ENCODE measurements at places on chromosomes 3 and 15.

DNA sequence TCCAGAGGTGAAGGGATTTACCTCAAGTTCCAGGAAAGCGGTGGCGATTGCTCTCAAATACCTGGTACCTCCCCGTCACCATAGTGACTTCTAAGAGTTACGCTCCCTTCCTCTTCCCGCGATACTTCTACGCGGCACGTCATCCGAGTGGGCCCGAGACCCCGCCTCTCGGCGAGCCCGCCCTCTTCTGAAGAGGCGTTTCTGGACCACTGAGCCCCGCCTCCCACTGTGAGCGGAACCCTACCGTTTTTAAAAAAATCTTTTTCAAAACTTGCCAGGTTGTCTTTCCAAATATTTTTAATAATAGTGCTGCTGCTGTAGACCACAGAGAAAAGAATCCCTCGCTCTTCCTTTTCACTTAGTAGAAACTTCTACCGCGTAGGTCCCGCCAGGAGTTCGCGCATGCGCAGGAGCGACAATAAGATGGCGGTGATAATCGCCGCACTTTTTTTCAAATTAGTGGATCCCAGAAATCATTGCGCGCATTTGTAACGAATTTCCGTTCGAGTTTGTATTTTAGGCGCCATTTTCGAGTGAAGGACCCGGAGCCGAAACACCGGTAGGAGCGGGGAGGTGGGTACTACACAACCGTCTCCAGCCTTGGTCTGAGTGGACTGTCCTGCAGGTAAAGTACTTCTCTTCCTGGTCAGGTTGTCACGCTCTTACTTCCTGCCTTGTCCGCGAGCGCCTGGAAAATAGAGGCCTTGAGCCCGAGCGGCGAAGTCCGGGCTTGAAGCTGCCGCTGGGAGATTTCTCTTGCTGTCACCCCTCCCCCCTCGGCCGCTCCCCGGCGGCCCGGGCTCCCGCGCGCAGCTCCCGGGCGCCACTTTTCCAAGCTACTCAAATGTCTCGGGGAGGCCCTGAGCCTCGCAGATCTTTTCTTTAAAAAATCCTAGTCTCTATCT, at the start of the genes IFT80 and SMC4:
Gene IFT80, minus strand, starts transcription at position 101 of the 905 bp plus-strand sequence. CDS start 14,625 bp downstream, outside the sequence.
Gene SMC4, plus strand, starts transcription at position 526 of the 905 bp plus-strand sequence. CDS start 1,177 bp downstream, outside the sequence.
- DNase-seq = peak; percentile 94

DNA sequence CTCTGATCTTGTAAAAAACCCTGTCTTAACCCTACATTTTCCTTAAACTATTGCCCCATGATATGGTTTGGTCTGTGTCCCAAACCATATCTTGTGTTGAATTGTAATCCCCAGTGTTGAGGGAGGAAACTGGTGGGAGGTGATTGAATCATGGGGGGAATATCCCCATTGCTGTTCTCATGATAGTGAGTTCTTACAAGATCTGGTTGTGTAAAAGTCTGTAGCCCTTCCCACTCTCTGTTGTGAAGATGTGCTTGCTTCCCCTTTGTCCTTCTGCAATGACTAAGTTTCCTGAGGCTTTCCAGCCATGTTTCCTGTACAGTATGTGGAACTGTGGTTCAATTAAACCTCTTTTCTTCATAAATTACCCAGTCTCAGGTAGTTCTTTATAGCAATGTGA, 881.4 kb downstream of the DIPK2A start:
- DNase-seq = no peak

GRCh38 chr15:73930371-73930770, 4.1 kb downstream of the LOXL1 start:
- no peak for DNase-seq

DNA sequence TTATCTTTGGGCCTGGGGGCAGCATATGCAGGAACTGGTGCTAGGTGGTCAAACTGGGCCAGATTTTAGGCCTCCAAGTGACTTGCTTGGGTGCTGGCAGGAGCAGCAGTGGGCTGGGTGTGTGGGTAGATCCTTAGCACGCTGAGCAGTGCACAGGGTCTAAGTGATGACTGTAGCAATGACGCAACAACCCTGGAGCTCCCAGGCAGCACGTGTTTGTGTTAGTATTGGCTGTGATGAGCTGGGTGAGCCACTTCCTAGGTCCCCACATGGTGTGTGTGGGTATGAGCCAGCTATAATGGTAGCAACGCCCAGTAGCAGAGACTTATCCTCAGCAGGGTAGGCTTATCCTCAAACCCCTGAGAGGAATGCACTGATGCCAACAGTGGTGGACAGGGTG, 570.6 kb upstream of the ROBO1 start:
- DNase-seq = no peak

DNA sequence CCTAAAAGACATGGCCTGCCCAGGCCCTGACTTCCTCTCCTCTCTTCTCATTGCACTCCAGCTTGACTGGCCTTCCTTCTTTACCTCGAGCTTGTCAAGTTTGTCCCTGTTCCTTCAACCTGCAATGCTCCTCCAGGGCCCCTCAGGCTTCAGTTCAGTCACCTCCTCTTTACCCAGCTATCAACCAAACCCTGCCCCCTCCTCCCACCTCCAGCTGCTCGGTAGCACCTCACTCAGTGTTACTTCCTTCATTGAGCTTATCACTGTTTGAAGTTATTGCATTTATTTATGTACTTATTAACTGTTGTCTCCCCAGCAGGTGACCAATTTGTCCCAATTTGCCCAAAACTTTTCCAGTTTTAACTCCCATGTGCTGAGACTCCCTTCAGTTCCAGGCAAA, 95.8 kb upstream of the UBE2E1 start:
- no peak for DNase-seq

DNA sequence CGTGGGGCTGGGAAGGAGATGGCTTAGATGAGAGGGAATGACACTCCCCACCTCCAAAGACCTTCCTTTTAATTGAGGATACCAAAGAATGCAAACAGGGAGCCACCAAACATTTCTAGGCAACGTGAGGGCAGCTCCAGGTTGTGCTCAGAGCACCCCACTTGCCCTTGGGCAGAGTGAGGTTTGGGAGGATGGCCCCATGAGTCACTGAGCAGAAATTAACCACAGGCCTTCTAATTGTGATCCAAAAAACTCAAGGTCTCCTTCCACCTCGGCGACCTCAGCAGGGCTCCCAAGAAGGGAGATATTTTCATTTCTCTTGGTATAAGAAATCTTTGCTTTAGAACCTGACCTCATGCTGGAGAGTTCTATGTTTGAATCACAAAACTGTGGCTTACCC, 305.0 kb upstream of the TPM1 start:
- DNase-seq = no peak

GRCh38 chr15:99718421-99718820, 14.8 kb downstream of the LYSMD4 start:
- no peak for DNase-seq

DNA sequence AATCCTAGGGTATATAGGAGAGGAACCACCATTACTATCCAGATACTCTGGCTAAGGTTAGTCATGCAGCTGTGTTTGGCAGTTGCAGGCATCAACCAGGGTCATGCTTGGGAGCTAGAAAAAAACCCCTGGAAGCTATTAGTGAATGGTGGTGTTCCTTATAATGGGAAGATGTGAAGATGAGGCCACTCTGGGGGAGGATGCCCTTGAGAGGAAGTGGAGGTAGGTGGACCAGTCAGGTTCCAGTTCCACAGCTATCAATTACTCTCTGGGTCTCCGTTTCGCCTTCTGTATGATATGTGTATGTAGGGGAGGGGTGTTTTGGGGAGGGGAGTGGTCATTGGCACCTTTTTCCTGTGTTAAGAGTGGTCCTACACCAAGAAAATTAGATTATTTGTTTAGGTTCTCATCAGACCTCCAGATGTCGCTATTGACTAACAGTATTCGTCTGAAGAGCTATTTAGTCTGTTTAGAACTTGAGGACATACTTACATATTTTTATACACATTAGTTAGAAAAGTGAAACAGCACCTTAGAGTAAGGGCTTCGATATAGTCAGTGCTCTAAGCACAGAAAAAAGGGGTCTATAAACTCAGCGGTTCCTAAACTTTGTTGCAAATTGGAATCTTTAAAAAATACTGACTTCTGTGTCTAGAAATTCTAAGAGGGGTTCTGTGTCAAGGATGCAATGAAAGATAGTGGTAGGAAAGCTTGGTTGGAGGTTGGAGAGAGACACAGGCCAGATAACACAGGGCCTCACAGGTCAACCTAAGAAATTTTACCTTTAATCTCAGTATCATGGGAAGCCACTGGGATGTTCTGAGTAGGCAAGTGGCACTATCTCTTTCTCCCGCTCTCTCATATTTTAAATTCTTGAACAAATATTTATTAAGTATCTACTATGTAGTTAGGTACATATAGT, 9.1 kb upstream of the HPS3 start:
- no peak for DNase-seq

- DNase-seq = no peak
These were observed 355 bp downstream of the FBXW12 start for GRCh38 chr3:48372377-48372770.

DNA sequence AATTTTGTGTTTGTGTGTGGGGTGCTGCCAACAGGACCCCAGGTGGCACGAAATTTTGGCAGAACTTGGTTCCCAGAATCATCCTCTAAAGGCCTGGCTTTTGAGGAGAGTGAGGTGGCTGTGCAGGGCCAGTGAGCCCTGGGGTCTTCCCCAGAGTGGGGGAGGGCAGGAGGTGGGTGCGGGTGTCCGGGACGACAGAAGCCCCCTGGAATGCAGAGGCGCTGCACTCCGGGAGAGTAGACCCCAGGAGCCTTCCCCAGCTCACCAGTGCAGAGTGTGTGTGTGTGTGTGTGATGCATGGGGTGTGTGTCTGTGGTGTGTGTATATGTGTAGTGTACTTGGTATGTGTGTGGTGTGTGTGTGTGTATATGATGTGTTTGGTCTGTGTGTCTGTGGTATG, 44.4 kb upstream of the SEC13 start:
- no peak for DNase-seq

DNA sequence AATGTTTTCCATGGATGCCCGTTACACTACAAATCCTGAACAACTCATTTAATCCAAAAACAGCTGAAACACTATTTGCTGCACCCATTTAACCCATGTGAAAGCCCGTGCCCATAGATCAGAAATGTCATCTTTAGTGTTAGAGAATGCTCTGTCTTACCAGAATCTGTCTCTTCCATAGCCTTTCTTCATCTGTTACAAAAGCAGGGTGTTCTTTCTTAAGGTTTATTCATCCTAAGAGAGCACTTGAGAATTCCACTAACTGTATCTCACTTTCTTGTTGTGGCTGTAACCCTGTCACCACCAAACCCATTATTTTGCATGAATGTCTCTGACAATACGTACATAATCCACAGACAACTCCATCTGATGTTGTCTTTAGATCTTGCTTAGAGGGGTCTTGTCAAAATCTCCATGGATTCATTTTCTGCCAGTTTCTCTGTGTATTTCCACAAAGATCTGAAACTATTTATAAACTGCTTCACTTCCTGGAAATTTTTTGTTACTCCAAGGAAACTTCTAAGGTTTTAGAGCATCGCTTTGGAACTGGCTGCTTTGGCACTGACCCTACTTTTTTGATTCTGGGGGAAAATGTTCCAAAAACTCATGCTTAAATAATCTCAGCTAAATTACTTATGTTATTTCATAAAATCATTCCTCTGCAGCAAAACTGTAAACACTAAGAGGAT, 167.8 kb upstream of the CCDC54 start:
- no peak for DNase-seq
